Activated CD4-positive, alpha-beta memory T cell treated with anti-CD3 and anti-CD28 coated beads, Interleukin-2, amount 10 ng/mL, durations not matched to agents 7 days and 5 days (primary cell): ENCODE measurements at places on chromosomes 7 and 10. TPM values are rescaled to one million over a fixed set of nuclear protein-coding genes. Genes with fewer than 3 reads are reported as not detected.

DNA sequence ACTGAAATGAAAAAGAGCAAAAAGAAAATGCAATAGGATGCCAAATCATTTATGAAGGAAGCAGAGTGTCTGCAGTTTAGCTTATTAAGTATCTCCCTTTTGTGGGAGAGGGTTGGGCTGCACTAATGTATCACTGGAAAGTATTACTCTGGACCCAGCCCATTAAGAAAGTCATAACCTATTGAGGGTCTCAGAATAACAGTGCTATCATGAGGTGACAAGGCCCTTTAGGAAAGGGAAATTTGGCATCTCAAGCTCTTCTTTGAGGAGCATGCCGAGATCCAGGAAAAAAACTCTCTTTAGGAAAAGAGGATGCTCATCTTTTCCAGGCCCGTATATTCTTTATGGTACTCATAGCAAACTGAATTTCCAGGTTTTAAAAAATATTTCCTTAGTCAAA is 114.6 kb downstream of the PRKG1 start:
- DNase-seq = no peak

- peak; percentile 41 for DNase-seq
These were observed 98.2 kb downstream of the ANLN start for GRCh38 chr7:36487756-36488336.

DNA sequence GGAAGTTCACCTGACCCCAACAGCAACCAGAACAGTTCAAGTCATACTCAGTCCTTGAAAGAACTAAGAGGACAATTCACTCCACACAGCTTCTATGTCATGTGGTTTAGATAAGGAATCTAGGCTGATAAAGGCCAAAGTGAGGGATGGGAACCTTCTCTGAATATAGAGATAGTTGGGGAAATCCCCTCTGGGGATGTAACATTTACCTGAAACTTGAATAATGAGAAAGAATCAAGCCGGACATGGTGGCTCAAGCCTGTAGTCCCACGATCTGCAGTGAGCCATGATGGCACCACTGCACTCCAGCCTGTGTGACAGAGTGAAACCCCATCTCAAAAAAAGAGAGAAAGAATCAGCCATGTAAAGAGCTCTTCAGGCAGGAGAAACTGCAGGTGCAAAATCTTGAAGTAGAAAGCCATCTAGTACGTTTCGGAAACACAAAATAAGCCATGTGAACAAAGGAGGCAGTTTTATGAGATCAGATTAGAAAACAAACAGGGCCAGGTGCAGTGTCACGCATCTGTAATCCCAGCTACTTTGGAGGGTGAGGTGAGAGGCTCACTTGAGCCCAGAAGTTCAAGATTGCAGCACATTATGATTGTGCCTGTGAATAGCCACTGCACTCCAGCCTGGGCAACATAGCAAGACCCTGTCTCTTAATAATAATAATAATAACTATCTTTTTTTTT is 4.5 kb upstream of the DNMBP start:
- no peak for DNase-seq

DNA sequence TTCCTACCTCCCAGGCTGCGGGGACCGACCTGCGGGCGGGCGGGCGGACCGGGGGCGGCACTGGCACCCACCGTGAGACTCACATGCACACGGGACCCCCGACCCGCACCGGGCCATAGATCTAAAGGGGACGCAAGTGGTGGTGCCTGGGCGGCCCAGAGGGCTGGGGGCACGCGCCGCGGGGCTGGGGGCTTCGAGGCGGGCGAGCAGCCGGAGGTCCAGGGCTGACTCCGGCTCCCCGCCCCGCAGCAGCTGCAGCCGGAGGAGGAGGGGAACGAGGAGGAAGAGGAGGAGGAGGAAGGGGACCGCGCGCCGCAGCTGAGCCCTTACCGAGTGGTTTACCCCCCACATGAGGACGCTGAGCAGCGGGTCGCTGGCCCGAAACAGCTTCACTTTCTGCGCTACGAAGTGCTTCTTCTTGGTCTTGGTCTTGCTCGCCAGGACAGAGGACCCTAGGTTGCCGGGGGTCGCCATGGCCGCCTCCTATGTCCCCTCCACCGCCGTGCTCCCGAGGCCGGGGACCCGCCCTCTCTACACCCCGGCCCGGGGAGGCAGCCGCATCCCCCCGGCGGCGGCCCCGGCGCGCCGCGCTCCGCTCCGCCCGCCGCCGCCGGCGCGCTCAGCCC is 412 bp downstream of the PIP4K2A start:
- peak; percentile 49 for DNase-seq

- DNase-seq = no peak
These were observed 191.3 kb downstream of the HECW1 start for GRCh38 chr7:43303740-43304241.

Gene ZDHHC4
- total RNA-seq = 35.5 TPM

DNA sequence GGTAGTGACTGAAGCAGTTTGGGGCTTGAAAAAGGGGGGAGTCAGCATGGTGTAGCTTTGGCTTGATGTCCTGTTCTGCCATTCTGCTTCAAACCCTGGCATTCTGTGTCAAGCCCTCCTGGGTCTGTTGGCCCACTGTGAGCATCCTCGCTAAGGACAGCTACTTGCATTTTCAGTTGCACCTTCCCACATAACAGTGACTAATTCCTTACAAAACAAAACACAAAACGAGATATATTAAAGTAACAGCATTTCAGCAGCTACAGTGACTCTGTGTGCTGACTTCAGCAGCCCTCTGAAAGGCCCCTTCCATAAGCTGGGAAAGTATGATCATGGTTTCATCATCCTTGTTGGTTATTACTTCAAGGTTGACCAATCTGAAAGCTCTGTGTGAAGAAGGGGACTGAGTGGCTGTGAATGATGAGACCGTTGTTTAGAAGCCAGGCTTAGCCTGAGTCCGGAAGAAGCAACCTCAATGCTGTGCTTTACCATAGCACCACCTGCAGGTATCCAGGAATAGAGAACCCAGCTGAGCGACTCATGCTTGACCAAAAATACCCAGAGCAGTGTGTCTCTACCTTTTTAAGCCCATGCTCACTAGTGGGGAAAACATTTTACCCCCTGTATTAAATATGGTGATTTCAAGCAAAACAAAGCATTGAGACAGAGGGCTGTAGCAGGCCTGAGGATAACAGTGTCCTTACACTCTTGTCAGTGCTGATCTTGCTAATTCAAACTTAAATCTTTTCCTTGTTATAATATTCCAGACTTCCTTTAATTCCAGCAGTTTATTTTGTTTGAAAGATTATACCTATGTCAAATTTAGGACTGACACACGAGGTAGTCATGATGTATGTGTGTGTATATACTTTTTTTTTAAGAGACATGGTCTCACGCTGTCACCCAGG is 42.6 kb upstream of the CC2D2B start:
- DNase-seq = peak; percentile 62

Gene ADAM22
- 1.1 TPM for total RNA-seq

DNA sequence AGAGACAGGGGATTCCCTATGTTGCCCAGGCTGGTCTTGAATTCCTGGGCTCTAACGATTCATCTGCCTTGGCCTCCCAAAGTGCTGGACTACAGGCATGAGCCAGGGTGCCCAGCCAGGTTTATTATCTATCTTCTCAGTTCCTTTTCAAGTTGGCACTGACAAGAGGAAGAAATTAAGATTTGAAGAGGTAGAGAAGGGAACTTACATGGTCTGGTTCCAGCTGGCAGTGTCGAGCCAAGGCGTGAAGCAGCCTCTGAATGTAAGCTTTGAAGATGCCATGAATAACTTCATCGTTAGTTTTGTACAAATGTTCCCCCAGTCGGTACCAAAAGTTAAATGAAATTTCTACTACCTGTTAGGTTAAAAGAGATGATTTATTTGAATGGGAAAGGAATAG is 57.7 kb downstream of the TNPO3 start:
- no peak for DNase-seq

DNA sequence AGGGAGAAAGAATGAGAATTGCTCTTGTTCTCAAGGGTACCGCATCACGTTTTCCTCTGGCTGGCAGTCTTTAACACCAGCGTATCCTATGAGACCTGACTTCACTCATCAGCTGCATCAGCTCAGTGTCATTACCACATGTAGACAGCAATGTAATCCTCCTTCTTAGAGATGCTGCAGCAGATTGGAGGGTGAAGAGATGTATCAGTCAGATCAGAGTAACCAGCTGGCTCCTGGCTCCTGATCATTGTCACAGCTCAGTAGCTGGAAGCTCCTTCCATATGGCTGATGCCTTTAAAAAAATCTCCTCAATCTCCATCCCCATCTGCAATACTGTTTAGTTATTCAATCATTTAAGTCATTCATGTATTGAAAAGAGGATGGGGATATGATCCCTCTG is 39.7 kb upstream of the EPHB6 start:
- DNase-seq = no peak

DNA sequence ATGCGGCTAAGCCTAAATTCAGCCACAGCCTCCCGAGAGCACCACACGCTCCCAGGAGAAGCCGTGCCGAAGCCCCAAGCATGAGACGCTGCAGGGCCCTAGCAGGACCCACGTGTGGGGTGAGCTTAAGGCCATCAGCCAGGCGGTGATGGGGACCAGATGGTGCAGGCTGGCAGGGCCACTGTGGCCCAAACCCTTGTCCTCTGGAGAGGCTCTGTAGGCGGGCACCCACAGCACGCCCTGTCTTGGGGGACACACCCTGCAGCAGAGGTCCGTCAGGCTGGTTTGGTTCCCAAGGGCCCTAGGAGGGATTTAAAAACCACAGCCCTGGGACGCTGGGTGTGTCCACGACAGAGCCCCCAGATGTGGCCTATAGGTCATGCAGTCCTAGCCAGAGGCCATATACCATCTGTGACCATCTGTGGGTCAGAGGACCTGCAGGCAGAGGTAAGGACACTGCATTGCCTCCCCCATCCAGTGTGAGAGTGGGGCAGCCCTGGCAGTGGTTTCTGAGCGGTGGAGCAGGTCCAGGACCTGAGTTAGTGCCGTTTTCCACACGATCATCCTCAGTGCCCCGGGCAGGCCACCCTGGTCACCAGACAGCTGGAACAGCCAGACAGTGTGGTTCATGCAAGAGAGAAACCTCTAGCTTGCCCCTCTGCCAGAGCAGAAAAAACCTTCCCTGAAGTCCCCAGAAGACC is 39.6 kb upstream of the INPP5A start:
- DNase-seq = no peak

GRCh38 chr7:143910473-143911248 is 8.7 kb upstream of the TCAF1 start:
- no peak for DNase-seq

Gene BTBD16
- total RNA-seq = not detected

DNA sequence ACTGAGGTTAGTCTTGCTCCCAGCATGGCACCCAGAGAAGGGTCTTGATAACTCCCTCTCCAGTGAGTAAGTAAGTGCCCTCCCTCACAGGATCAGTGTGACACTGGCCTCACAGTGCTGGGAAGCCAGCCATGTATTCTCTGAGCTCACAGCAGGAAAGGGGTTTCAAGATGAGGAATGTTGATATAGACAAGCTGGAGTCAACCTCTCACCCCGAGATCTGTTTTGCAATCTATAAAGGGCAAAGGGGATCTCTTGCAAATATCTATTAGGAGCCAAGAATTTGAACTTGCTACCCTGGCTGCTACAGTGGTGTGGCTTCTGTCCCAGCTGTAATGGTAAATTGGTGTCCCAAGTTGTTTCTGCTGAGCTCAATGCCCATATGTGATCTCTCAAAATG is 70.2 kb upstream of the ADAM12 start:
- no peak for DNase-seq

Gene INMT
- 0.40 TPM for total RNA-seq

Gene STK31
- not detected for total RNA-seq

GRCh38 chr7:121204537-121204936 is 124.3 kb upstream of the WNT16 start:
- DNase-seq = no peak

Gene OPALIN
- total RNA-seq = not detected

Gene TRRAP
- total RNA-seq = 54.3 TPM
